ENCODE measurements at places on chromosomes 16 and 17.

DNA sequence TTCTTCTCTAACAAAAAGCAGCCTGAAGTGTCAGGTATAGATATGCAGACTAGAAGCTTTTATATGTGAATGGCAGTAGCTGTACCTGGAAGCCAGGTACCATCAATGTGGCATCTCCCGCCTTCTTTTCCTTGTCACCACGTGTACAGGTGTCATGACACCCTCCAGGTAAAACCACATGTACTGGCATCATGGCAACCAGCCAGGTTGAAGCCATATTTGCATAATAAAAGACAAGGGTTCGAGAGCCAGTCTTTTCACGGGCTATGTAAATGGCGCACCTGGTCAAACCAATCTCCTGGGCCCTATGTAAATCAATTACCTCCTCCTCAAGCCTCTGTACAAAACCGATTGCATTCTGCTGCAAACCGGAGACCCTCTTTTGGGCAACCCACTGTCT, 541.3 kb downstream of the CDH11 start:
- no peak for DNase-seq

DNA sequence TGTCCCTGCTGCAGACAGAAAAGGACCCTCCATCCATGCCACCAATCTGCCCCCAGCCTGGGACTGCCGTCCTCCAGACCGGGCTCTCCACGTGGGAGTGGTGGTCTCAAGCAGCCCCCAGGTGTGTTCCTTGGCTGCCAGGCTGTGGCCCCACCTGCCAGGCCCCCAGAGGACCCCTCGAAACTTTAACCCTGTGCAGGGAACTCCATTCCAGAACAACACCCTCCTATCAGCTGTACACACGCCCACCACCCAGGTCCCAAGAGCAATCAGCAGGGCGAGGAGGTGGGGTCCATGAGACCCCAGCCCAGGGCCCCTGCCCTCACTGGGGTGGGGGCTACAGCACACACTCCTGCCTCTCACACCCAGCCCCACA, 1.4 kb downstream of the PYCR1 start:
- DNase-seq: no peak

DNA sequence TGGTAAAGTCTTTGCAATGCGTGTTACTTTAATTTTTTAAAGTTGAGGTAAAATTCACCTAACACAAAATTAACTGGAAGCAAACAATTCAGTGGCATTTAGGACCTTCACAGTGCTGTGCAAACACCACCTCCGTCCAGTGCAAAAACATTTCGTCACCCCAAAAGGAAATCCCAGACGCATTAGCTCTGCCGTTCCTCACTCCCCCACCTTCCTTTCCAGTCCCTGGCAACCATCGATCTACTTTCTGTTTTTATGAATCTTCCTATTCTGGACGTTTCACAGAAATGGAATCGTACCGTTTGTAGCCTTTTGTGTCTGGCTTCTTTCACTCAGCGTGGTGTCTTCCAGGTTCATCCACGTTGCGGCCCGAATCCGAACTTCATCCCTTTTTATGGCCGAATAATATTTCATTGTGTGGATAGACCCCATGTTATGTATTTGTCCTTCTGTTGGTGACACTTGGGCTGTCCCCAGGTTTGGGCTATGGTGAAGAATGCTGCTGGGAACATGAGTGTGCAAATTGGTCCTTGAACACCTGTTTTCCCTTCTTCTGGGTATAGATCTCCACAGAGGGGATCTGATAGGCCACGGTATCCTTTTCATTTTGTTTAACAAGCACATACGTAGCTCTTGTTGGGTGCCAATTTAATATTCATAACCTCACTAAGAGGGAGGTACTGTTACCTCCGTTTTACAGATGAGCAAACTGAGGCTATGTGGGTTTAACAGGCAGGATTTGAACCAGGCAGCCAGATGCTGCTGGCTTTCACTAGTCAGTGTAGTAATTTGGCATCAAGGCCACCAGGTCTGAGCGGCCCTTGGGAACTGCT, 232.0 kb upstream of the GSE1 start:
- no peak for DNase-seq

DNA sequence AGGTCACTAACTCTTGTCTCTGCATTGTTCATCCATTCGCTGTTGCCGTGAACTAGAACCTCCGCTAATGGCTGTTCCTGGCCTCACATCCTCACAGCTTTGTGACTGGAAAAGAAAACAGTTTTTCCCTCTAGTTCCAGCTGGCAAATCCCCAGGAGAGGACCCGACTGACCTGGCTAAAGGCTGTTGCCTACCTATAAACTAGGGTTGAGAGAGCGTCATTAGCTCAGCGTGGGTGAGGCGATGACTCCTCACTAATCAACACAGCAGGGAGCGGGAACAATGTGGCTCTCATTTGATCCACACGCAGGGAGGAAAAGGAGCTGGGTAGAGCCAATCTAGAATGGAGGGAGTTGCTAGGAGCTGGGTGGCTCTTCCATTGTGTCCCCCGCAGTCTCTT, 282.1 kb upstream of the IRX5 start:
- no peak for DNase-seq

DNA sequence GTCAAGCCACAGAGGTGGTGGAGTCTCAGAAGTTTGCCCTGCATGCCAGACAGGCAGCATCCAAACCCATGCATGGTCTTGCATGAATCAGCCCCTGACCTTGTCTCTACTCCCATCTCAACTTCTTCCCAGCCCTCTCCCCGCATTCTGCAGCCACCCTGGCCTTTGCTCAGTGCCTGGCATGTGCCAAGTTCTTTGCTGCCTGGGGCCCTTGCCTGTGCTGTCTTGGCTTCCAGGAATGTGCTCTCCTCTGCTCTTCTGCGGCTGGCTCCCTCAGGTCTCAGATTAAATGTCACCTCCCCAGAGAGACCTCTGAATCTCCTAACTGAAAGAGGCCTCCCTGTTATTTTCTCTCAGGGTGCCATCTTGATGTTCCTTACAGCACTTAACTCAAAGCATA, 17.6 kb downstream of the DRC3 start:
- DNase-seq: no peak

DNA sequence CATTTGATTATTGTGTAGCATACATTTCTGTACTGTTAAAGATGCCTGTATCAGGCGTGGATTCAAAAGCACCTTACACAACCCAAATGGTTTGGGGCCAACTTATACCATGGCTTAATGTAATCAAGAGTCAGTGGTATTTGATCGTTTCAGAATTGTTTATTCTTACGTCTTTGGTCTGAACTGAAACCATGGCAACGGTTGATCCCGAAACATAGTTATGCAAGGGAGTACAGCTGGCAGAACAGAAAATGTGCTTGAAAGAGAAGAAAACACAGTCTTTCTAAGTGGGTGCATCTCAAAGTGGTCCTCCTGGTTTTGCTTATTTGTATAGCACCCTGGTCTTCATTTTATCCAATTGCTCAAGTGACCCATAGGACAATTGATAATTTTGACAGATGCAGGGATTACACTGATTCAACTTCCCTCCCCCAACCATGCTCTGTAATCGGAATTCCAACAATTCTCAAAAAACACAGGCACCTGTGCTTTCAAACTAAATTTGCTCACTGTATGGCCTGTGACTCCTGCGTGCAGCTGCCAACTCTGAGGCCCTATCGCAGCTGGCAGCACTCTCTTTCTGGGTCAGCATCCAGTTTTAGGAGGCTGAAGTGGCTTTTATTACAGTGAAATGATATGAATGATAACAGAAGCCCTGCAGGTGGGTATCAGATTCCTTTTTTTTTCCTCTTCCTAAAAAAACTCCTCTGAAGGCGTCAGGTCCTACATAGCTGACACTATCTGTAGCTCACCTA, 77.0 kb upstream of the AXIN2 start:
- peak; percentile 12 for DNase-seq

- no peak for DNase-seq
Measured at GRCh38 chr17:77534137-77534536, 393.4 kb downstream of the SEC14L1 start.

DNA sequence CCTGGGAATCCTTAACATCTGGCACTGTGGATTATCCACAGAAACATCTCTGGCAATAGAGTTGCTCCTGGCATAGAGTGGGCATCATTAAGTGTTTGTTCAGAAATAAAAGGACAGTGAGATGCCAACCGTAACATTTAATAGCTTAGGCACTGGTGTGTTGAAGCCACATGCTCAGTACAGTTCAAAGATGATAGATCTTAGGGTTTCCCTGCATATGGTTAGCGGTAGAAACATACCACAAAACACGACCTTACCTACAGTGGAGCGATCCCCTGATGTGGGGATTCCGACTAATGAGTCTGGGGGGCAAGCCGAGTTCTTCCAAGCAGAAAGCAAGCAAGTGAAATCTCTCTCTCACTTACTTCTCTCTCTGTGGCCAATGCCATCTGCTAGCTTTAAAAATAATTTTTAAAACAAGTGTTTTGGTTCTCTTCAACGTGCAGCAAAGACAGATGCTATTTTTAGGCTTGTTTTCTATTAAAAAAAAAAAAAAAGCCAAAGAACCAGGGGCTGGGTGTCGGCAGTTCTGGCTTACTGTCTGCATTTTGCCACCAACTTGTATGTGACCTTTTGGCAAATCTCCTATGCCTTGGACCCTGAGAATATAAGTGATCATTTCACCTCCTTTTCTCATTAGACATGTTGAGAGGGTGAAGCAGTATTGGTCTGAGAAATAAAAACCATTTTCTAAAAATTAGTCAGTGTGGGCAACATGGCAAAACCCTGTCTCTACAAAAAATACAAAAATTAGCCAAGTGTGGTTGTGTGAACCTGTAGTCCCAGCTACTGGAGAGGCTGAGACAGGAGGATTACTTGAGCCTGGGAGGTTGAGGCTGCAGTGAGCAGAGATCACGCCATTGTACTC, 89.2 kb upstream of the CACNG3 start:
- no peak for DNase-seq

DNA sequence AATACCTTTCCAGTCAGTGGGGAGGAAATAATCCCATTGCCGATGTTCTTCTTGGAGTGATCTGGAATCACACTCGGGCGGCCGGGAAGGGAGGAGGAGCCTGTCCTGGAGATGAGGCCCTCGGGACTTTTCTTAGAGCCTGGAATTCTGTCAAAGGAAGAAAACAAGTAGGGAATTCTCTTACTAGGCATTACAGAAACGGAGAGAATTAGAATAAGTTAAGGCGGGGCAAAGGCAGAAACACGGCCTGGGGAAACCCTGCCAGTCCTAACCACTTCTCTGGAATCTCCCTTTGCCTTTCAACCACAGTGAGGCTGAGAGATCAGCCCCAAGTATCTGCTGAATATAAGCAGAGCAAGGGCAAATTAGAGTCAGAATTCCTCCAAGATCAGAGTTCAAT, 27.8 kb downstream of the USP36 start:
- no peak for DNase-seq

- no peak for DNase-seq
Measured at GRCh38 chr17:4597975-4598374, 13.6 kb downstream of the SMTNL2 start.

- no peak for DNase-seq
Measured at GRCh38 chr17:33266611-33267010, 26.5 kb downstream of the ASIC2 start.

- DNase-seq: no peak
Measured at GRCh38 chr16:24681793-24682192, 47.7 kb upstream of the TNRC6A start.

DNA sequence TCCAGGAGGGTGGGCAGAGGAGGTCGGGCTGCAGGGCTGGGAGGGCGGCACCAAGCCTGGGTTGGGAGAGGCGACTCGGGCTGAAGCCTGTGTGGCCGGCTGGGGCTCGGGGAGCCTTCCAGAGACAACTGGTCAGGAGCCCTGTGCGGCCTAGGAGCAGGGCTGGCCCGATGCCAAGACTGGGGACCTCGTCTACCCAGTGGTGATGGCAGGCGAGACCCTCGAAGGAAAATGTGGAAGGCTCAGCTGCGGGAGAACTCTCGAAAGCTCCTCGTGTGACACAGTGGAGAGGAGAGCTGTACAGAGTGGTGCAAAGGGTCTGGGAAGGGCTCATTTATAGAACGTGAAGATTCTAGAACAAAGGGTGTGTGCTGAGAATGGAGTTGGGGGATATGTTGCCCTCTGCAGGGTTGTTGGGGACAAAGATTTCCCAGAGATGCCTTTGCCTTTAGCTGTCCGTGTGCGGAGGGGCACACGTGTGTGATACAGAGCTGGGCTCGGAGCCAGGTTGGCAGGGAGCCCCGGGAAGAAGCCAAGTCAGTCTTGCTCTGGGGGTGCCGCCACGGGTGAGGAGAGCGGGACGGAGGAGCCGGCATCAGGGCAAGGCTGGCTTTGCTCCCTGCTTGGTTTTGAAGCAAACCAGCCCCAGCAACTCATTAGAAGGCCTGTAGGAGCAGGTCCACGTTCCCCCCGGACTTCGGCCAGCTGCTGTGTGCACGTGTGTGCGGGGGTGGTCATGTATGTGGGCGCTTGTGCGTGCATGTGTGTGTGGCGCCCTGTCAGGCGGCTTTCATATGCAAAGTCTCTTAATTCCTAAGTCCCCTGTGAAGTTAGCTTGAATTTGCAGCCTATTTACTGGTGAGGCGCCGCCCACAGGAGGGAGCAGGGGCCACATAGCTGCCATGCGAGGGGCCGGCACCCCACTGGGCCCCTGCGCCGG, 132.4 kb upstream of the CHMP6 start:
- no peak for DNase-seq

DNA sequence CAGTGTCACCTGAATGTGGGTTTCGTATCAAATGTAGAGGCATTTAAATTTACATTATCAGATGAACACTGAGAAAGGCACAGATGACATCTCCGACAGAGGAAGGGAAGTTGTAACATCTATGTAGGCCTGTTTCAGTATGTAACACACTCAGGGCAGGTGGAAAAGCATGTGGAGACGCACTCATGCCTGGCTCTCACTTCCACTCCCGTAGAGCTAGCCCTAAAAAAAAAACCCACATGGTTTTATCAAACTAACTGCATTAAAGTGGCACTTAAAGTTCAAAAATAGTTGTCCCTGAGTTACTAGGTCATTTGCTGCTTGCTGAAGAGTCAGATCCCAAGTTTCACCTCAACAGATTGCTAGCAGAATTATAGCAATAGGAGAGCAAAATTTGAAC, 6.1 kb upstream of the ANKFY1 start:
- no peak for DNase-seq

DNA sequence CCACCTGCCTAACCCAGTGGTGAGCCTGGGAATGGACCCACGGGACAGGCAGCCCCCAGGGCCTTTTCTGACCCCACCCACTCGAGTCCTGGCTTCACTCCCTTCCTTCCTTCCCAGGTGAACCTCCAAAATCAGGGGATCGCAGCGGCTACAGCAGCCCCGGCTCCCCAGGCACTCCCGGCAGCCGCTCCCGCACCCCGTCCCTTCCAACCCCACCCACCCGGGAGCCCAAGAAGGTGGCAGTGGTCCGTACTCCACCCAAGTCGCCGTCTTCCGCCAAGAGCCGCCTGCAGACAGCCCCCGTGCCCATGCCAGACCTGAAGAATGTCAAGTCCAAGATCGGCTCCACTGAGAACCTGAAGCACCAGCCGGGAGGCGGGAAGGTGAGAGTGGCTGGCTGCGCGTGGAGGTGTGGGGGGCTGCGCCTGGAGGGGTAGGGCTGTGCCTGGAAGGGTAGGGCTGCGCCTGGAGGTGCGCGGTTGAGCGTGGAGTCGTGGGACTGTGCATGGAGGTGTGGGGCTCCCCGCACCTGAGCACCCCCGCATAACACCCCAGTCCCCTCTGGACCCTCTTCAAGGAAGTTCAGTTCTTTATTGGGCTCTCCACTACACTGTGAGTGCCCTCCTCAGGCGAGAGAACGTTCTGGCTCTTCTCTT, 2.6 kb upstream of the STH start:
- no peak for DNase-seq

GRCh38 chr16:87254734-87255133, 62.5 kb downstream of the C16orf95 start:
- no peak for DNase-seq
